Spleen (tissue), 13 donors: ENCODE measurements at places on chromosomes 3 and 15. TPM values are rescaled to one million over a fixed set of nuclear protein-coding genes. Genes with fewer than 3 reads are reported as not detected.

- no peak overlapping the region for H3K27ac ChIP-seq
- no peaks in the 10 kb centered on the region for H3K27me3 ChIP-seq
- H3K36me3 ChIP-seq: no peaks in the 10 kb centered on the region
These were observed 100.0 kb downstream of the THBS1 start for GRCh38 chr15:39680868-39681267.

DNA sequence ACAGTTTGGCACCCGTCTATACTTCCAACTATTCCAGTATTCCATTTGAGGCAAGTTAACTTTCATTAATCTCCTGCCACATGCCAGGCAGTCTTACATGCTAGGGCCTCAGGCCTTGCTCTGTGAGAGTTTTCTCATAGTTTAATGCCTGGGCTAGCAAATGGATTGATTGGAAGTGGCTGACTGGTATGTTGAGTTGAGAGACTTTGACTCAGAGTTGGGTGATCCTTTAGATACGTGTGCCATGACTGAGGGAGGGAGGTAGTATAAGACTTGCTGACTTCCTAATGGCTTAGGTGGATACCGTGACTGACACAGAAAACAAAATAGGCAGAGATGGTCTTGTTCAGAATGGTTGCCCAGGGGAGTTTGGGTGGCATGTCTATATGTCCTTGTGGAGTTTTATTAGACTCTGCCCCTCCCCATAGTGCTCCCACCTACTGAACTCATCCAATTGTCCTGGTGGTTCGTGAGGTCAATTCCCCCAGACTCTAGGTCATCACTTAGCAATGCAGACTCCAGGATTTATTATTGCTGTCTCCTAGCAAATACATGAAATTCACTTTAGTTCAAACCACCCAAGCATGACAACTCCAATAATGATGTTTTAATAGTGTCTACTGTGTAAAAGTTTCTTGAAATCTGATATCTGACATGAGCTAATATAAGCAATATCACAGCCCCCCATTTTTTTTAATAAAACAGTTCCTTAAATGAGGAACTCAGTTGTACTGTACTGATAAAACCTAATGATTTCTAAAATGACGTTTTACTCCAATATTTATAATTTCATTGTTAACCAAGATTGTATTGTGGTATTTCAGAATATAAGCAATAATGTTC lies 413.9 kb upstream of the MDFIC2 start:
- H3K27ac ChIP-seq: no peak overlapping the region
- no peaks in the 10 kb centered on the region for H3K4me1 ChIP-seq
- no peaks in the 10 kb centered on the region for H3K27me3 ChIP-seq
- no peaks in the 10 kb centered on the region for H3K36me3 ChIP-seq
- no peak for DNase-seq
- no peak overlapping the region for H3K4me3 ChIP-seq

KLHL6 gene
- 37.3 TPM for total RNA-seq

DNA sequence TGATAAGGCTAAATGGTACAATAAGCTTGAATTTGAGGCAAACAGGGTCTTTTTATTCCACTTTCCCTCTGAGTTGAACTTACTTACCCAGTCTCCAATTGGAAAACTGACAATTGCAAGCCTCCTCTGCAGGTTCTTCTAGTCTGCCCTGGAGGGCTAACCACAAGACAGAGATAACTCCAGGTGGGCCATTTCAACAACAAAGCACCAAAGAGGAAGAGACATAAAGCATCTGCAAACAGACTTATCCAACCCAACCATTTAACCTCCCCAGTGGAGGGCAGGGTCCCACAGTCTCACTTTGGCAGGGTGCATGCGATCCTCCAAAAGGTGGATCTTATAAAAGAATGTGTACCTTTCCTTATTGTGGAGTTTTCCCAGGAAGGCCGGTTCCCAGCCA lies 525.8 kb downstream of the DIPK2A start:
- H3K4me1 ChIP-seq: no peaks in the 10 kb centered on the region
- H3K27me3 ChIP-seq: no peaks in the 10 kb centered on the region
- no peak overlapping the region for H3K27ac ChIP-seq
- H3K36me3 ChIP-seq: no peaks in the 10 kb centered on the region

GRCh38 chr3:132247211-132247610 lies 70.0 kb upstream of the ACP3 start:
- no peaks in the 10 kb centered on the region for H3K4me1 ChIP-seq
- H3K4me3 ChIP-seq: no peak overlapping the region
- H3K36me3 ChIP-seq: no peaks in the 10 kb centered on the region
- H3K27me3 ChIP-seq: no peaks in the 10 kb centered on the region
- DNase-seq: no peak

GPR87 gene
- not detected for total RNA-seq

DNA sequence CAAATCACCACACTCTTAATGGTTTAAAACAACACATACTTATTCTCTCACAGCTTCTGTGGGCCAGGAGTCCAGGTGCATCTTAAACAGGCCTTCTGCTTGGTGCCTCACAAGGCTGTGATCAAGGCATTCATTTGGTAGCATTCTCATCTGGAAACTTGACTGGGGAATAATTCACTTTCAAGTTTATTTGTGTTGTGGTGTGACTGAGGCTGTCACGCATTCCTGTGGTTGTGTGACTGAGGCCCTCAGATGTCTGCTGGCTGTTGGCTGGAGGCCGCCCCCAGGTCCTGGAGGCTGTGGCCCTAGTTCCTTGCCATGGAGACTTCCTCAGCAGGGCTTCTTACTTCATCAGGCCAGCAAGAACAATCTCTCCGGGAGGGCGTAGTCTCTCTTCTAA lies 16.9 kb upstream of the FAM3D start:
- no peaks in the 10 kb centered on the region for H3K36me3 ChIP-seq
- H3K27ac ChIP-seq: no peak overlapping the region
- no peak overlapping the region for H3K4me3 ChIP-seq
- H3K27me3 ChIP-seq: peaks cover 5% of the 10 kb centered on the region
- H3K4me1 ChIP-seq: no peaks in the 10 kb centered on the region

KLF15 gene
- total RNA-seq: 0.57 TPM
